ENCODE measurements at places on chromosomes 4 and X.

GRCh38 chrX:139086246-139086645 is 374.7 kb upstream of the FGF13 start:
- DNase-seq = no peak

- peak; percentile 85 for DNase-seq
Measured at GRCh38 chrX:153794018-153794896, at the start of the genes IDH3G and SSR4. TSS of gene IDH3G (minus strand) at chrX:153794375. CDS start at chrX:153794326, 49 bp downstream. TSS of gene SSR4 (plus strand) at chrX:153794668. CDS start at chrX:153794688, 20 bp downstream.

DNA sequence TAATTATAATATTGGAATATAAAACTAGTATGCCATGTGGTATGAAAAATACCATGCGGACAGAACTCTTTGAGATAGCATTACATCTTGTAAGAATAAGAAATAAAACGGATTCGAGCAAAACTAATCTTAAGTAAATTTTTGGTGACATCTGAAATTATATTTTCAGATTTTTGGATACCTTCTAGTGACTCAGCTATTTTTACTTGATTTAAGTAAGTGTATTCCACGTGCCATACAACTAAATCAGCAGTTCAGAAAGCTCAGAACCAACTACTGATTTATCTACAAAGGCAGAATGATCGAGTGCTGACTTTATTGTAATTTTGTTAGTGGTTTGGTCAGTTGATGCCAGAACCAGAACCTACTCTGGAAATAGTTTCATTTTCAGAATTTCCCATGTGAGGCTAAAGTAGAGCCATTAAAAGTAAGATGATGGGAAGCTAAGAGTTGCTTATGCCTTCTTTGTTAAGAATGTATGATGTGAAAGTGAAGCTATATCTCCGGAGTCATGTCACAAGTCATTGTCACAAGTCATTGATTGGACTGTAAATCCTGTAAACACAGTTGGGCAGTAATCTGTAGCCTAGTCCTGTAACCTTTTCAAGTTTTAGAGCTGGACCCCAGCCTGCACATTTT is 4.0 kb downstream of the ING2 start:
- no peak for DNase-seq

GRCh38 chr4:124828382-124828781 is 115.8 kb upstream of the ANKRD50 start:
- DNase-seq = no peak

DNA sequence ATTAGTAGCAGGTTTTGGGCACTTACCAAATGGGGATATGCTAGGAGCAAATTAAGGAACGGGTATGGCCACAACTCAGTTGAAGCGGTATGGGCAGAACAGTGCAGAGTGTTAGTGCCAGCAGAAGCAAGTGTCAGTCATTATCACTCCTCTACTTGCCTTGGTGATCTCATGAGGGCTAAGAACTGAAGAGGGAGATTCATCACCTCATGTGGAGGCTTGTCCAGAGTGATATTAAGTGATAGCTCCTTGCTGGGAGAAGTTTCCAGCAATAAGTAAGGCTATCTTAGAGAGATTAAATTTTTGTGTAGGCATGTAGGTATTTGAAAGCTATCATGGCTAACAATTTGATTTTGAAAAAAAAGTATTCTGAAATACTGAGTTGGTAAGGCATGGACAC is 615.4 kb upstream of the SMIM31 start:
- DNase-seq = no peak

- no peak for DNase-seq
Measured at GRCh38 chr4:86640469-86640868, 46.4 kb downstream of the PTPN13 start.

- DNase-seq = no peak
Measured at GRCh38 chrX:120207009-120207605, 43.5 kb upstream of the ZBTB33 start.

- DNase-seq = no peak
Measured at GRCh38 chr4:89007338-89007939, 49.5 kb downstream of the FAM13A start.

DNA sequence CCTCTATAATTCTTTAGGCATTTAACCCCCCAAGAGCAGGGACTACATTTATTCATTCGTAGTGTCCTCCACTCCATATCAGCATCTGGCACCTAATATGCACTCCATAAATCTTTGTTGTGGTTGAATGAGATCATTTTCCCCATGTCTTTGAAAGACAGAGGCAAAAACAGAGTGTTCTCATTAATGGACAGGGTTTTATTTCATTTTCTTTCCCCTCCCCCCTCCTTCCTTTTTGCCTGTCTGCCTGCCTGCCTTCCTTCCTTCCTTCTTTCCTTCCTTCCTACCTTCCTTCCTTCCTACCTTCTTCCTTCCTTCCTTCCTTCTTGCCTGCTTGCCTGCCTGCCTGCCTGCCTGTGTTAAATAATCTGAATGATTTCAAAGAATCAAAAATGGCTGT is 83.2 kb downstream of the SHROOM3 start:
- no peak for DNase-seq

GRCh38 chrX:105636667-105637066 is 185.7 kb upstream of the NRK start:
- DNase-seq = no peak

- no peak for DNase-seq
Measured at GRCh38 chr4:94256828-94257227, 49.2 kb downstream of the SMARCAD1 start.

- no peak for DNase-seq
Measured at GRCh38 chr4:168551945-168552695, 55.3 kb downstream of the PALLD start.

DNA sequence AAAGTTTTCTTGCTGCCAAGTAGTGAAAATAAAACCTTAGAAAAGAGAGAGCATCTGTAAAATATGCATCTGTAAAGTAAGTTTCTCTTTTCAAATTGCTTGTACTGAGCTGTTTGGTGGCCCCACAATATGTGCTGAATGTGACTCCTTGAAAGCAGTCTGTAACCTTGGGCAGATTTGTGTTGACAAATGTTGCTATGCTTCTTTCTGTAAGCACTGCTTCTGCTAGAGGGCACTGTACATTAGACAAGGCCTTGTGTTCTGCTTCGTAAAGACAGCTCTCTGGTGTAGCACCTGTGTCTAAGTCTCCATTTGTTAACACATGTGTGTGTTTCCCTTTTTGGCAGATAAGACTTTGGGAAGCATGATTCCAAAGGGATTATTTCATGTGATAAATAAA is 56.6 kb upstream of the NRK start:
- DNase-seq = no peak

GRCh38 chr4:90160044-90160443 is 32.9 kb downstream of the CCSER1 start:
- no peak for DNase-seq

DNA sequence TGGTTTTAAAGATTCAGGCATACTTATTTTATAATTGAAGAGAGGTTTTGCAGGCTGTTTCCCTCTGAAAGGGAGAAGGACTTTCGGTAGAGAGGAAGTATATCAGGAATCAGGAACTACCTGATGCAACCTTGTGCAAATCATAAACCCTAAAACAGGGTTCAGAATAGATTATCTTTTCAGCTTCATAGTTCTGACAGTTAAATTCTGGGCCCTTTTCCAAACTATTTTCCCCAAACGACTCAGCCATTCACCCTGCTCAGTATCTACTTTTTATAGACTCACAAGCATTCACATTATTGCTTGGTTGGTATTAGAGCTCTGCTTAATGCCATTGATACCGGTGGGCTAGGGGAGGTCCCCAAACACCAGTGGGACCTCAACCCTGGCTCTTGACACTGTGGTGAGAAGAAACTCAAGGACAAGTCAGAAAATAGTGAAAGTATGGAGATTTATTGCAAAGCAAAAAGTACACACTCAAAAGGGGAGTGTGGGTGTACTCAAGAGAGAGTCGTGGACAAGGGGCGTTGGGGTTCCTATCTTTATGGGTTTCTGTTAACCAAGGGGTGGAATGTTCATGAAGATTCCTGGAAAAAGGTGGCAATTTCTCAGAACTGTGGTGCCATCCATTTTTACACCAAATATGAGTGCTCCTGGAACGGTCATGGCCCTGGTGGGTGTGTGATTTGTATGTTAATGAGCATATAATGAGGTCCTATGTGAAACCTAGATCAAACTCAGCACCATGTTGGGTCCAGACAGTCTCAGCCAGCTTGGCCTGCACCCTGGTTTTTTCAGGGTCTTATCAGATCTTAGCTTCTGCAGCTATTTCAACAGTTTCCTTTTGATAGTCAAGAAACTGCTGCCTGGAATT is 238.3 kb downstream of the DCLK2 start:
- no peak for DNase-seq

- peak; percentile 17 for DNase-seq
Measured at GRCh38 chr4:153276971-153277370, 67.5 kb upstream of the MND1 start.

- DNase-seq = no peak
Measured at GRCh38 chr4:137685357-137685756, 153.1 kb upstream of the PCDH18 start.
